ENCODE measurements at places on chromosomes 4 and X.

GRCh38 chrX:39174772-39175417 is 373.6 kb downstream of the MID1IP1 start:
- peak; percentile 2 for DNase-seq

DNA sequence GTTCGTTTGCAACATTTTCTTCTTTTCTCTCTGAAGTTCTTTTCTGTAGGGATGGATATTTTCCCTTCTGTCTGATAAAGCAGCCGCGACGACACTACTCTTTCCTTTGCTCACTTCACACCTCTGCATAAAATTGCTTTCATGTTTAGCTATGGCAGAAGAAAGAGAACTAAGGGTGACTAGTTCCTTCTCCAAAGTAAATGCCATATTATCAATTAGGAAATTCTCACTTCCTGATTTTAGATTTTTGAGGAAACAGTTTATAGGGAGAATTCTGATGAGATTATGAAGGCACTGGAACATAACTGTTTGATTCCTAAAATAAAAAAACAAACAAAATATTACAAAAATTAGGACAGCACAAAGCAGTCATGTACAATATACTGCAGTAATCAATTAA is 29.2 kb downstream of the FANCB start:
- no peak for DNase-seq

GRCh38 chr4:137430171-137430570 is 102.1 kb downstream of the PCDH18 start:
- no peak for DNase-seq

- no peak for DNase-seq
Observed at GRCh38 chr4:14919785-14920184, 82.5 kb upstream of the CPEB2 start.

GRCh38 chr4:2626231-2626630 is 89.8 kb downstream of the FAM193A start:
- no peak for DNase-seq

DNA sequence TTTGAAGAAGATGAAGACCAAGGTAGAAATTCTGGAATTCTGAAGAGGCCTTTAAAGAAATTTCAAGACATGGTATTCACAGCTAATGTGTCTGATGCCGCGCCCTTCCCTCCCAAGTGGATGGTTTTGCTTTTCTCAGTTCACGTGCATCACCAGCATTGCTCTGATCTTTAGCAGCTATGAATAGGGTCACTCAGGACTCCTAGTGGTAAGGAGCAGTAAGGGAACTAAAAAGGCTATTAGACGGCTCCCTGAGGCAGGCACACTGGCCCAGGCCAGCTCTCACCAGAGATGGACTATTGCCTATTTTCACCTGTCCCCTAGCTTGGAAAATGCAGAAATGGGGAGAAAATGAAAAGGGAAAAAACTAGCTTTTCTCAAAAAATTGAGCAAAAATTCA is 447.5 kb upstream of the RASGEF1B start:
- DNase-seq, result peak; percentile 6

- DNase-seq, result no peak
Observed at GRCh38 chr4:43163101-43163792, 270.7 kb downstream of the GRXCR1 start.

DNA sequence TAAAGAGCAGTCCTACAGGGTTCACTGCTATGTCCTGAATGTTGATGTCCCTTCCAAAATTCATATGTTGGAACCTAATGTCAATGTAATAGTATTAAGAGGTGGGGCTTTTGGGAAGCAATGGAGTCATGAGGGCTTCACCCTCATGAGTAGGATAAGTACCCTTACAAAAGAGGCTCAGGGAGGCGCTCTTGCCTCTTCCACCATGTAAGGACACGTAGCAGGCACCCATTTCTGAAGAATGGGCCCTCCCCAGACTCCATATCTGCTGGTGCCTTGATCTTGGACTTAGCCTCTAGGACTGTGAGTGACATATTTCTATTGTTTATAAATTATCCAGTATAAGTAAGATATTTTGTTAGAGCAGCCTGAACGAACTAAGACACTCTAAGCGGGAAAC is 15.8 kb downstream of the MED28 start:
- no peak for DNase-seq

DNA sequence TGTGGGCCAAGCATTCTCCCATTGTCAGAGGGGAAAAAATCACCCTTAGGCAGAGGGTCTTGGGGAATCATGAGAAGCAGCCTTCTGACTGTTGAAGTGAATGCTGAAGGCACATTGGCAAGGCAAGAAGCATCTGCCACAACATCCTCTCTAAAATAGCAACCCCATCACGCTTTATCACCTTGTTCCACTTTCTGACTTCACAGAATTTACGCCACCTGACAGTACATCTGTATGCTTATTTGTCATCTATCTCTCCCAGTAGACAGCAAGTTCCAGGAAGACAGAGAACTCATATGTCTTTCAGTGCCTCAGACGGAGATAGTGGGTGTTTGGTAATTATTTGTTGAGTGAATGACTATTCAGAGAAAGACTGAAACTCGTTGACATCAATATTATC is 68.4 kb upstream of the SCML1 start:
- no peak for DNase-seq

DNA sequence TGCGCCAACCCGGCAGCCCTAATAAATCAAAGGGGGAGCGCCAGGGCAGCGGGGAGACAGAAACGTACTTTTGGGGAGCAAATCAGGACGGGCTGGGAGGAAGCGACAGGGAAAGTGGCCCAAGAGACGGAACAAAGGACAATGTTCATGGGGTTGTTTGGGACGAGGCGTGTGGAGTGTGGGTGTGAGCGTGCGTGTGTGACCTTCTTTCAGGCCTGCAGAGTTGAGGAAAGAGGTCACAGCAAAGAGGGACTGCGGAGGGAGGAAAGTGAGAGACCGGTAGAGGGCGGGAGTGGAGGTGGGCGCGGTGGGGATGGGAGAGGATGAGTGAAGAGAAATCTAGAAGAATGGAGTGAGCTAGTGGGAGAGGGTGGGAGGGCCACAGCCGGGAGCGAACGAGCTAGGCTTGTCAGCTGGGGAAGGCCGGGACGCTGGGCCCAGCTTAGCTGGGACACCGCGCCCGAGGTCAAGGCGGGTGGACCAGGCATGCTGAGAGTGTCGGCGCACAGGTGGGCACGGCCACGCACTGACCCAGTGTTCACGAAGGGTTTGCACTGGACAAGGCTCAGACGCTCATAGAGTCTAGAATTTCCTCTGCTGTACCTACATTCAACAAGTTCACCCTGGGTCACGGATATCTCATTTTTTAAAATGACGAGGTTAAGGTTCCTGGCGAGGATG is 14.7 kb upstream of the PITX2 start:
- no peak for DNase-seq

DNA sequence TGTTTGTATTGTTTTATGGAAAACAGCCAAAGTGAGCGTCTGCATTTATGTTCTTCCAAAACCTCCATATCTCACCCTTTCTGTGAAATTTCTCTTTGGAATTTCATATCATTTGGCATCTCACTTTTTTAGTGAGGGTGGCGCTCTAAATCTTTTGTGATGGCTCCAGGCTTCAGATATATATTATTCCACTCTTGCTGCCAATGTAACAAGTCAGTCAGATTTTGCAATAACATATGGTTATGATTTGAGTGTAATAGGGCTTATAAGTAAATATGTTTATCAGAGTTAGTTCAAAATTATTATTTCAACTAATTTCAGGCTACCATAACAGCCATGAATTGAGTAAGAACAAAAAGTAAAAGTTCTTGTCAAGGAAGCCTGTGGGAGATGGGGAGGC is 314.7 kb downstream of the PDGFC start:
- no peak for DNase-seq

GRCh38 chr4:145784036-145784435 is 104.1 kb downstream of the C4orf51 start:
- no peak for DNase-seq

DNA sequence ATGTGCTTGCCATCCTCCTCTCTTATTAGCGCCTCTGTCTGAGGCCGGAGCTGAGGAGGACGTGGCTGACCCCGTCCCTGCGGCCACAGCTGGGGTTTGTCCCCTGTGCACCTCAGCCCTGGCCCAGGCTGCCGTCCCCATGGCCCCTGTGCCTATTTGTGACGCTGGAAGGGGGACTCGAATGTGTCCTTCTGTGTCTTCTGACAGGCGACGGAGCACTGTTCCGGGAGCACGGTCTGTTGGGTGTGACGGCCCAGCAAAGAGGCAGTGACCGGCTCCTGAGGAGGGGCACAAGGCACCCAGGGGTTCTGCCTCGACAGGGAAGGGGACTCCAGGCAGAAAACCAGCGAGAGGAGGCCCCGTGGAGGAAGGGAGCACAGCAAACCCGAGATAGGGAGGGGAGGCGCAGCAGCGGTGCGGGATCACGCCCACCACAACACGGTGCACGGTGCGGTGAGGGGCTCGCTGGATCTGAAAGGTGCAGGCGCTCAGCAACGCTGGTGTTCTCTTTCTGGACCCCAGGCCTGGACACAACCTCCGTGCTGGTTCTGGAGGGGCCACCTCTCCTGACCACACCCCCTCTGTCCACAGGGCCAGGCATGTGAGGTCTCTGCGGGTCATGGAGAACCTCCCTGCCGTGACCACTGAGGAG is 5.6 kb downstream of the SH3TC1 start:
- DNase-seq, result no peak

DNA sequence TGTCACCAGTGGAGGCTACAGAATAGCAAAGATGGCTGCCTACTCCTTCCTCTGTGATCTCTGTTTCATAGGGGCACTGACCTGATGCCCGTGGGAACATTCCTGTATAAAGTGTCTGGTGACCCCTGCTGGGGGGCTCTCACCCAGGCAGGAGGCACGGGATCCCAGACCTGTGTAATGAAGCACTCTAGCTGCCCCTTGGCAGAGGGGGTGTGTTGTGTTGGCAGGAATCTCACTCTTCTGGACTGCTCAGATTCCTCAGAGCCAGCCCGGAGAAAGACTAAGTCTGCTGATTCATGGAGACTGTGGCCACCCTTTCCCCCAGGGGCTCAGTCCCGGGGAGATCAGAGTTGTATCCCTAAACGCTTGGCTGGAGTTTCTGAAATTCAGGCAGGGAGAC is 648.3 kb downstream of the SPRY1 start:
- DNase-seq, result no peak

- DNase-seq, result peak; percentile 52
Observed at GRCh38 chr4:52560844-52561280, 98.2 kb downstream of the USP46 start.

- DNase-seq, result peak; percentile 90
Observed at GRCh38 chrX:49184294-49185281, 1.6 kb downstream of the PRICKLE3 start.

- DNase-seq, result peak; percentile 100
Observed at GRCh38 chr4:95129821-95130311, 372.1 kb downstream of the BMPR1B start.

GRCh38 chr4:185421366-185422124 is 4.2 kb downstream of the UFSP2 start:
- peak; percentile 68 for DNase-seq

DNA sequence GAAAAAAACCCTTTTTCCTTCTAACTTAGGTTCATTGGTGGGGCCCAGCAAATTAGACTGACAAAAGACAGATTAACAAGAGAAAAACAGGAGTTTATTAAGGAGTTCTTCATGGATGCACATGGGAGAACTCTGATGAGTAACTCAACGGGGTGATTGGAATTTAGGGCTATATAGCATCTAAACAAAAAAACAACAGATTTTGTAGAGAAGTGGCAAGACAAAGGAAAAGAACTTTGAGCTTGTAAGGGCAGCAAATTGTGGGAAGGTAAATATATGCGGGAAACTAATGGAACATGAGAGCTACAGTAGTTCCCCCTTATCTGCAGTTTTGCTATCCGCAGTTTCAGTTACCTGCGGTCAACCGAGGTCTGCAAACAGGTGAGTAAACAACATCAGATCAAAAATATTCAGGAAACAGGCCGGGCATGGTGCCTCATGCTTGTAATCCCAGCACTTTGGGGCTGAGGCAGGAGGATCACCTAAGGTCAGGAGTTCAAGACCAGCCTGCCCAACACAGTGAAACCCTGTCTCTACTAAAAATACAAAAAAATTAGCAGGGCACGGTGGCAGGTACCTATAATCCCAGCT is 573.6 kb downstream of the ADGRL3 start:
- no peak for DNase-seq

DNA sequence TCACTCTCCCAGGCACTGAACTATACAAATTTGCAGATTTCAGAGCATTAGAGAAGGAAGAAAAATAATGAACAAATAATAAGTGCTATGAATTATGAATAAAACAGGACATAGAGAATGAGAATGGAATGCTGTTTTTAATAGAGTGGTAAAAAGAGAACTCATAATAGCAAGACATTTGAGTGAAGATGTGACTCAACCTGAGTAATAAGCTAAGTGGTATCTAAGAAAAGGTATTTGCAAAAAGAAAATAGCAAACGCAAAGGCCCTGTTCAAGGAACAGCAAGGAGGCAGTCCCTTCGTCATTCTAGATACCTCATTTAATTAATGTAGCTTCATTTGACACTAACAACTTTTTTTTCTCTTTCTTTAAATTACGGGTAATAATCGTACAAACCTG is 1910.0 kb upstream of the TENM3 start:
- DNase-seq, result no peak

- DNase-seq, result no peak
Observed at GRCh38 chr4:150215601-150216000, 137.4 kb downstream of the DCLK2 start.

DNA sequence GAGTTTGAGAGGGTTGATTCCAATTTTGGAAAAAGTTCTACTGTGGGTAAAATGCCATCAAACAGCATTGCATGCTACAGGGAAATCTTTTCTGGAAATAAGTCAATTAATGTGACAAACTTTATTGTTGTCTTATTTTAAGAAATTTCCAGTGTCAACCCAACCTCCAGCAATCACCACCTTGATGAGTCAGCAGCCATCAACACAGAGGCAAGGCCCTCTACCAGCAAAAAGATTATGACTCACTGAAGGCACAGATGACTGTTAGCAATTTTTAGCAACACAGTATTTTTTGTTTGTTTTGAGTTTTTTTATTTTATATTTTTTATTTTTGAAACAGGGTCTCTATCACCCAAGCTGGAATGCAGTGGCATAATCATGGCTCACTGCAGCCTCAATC is 165.4 kb upstream of the C1QTNF7 start:
- peak; percentile 41 for DNase-seq

GRCh38 chrX:18964026-18964425 is 19.9 kb downstream of the PHKA2 start:
- DNase-seq, result no peak

DNA sequence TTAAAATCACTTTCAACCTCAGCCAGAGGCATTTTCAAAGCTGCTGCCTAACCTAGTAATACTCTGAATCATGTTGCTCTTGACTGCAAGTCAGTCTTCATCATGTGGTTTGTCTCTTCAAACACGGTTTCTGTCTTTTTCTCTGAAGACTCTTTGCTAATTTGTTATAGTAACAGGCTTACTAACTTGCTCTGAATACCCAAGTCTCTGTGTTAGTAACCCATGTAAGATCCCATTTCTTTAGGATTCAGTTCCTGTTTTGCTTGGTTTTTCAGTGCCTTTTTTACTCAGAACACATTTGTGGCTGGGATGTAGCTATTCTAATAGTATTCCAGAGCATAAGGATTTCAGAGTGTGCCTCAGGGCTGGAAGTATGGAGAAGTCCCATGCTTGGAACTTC is 1450.6 kb upstream of the IGFBP7 start:
- DNase-seq, result no peak

- DNase-seq, result no peak
Observed at GRCh38 chr4:4227510-4228355, 1.0 kb upstream of the OTOP1 start.
